Fibroblast of villous mesenchyme (primary cell): ENCODE measurements at places on chromosomes 3 and 15.

DNA sequence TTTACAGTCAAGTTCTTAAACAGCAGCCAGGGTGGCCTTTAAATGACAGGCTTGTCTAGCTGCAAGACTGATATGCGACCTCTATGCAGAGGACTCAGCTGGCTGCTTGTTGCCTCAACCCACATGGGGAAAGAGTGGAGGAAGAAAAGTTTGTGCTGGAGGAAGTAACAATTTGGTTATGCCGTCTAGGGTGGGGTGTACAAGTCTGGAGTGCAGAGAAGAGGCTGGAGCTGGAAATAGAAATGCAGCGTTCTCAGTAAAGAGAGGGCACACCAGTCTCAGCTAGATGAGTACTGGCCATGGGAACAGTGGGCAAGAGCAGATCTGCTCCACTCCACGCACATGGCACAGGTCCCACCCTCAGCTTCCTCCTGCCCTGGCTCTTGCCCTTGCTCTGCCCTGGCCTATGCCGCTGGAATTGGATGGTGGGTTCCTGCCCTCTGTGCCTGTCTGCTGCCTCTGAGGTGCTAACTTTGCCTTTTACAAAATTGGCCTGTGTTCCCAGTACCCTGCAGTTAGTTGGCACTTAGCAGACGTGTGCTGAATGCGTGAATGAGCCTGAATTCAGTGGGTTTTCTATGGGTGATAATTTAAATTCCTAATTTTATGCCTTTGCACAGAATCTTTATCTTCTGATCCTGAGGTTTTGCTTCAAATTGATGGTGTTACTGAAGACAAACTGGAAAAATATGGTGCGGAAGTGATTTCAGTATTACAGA lies 59.7 kb upstream of the FURIN start:
- DNase-seq = no peak

GRCh38 chr3:31305340-31305739 lies 227.4 kb upstream of the STT3B start:
- DNase-seq = no peak

GRCh38 chr3:169269005-169269404 lies 394.5 kb downstream of the MECOM start:
- no peak for DNase-seq

DNA sequence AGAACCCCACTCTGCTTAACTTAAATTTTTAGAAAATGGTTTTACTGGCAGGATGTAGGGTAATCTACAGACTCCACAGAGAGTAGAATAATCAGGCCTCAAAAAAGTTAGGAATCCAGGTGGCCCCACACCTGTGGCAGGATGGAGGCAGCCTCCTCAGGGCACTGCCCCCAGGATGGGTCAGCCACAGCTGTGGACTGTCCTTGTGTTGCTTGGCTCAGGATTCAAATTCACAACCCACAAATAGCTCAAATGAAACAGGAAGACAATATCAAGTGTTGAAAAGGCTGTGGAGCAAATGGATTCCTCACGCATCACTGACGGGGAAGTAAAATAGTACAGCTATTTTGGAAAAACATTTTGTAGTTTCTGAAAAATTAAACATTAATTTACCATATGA lies 36.8 kb upstream of the KY start:
- no peak for DNase-seq

GRCh38 chr3:141279077-141279967 lies 47.7 kb downstream of the PXYLP1 start:
- peak; percentile 27 for DNase-seq

GRCh38 chr15:91517491-91518200 lies 335.9 kb upstream of the SLCO3A1 start:
- no peak for DNase-seq

GRCh38 chr3:127337001-127337400 lies 49.2 kb upstream of the PRR20G start:
- DNase-seq = no peak

- no peak for DNase-seq
These were observed 152.2 kb downstream of the NR2E3 start for GRCh38 chr15:71962537-71962936.

DNA sequence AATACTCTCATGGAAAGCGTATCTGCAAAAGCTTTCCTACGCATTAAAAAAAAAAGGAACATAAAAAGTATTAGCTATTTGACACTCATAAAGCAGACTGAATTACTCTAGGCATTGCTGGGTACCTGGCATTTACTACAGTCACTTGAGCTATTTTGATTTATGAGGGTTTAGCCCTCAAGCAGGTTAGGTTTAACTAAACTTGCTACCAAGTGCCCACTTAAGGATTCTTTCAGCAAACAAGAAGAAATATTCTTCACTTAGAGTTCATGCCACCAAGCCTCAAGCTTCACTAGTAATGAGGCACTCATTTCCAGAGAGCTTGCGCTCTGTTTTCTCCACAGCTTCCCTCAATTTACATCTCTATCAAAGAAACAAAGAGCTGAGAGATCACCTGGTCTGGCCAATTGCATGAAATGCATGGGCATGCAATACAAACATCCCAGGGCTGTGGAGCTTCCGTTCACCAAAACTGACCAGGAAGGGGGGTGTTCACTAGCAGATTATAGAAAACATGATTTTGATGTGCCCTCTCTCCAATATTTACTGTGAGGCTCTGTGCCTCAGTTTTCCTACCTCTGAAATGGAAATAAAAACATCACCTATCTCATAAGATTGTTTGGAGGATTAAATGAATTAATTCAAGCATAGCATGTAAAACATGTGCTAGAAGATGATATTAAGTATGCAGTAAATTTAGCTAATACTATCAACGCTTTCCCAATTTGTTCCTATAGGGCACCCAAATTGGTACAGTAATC lies 217.3 kb downstream of the RORA start:
- DNase-seq = no peak

- no peak for DNase-seq
These were observed 706.6 kb downstream of the NR2F2 start for GRCh38 chr15:97037080-97037479.

GRCh38 chr15:74573987-74574386 lies 33.0 kb downstream of the ARID3B start:
- no peak for DNase-seq

DNA sequence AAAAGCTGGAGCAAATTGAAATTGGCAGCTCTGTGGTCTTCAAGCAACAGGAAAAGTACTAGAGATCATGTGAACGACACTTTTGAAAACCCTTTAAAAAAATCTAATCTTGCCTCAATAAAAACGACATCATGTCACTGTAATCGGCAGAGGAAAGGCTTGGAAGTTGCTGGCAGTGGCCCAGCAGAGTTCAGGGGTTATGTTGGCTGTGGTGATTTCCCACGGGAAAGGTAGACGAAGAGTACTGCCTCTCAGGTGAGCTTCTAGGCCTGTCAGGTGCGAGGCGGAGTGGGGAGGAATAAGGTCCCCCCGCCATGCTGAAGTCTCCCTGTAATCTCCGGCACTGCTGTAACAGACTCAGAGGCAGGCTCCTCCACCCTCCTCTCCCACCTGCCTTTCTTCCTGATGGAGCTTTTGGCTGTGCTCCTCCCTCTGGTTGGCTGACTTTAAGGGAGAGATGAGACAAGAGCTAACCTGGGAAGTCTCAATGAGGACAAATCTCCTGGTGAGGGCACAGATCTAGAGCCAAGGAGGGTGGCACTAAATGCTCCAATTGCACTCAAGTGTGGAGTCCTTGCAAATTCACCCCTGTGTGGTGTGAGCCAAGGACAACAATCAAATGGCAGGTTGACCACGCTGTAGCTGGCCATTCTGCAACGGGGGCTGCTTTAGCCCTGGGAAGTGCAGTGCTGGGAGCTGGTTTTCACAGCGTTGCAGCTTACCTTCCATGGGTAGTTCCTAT lies 18.7 kb upstream of the HES1 start:
- DNase-seq = no peak

GRCh38 chr3:140292684-140293083 lies 357.7 kb downstream of the CLSTN2 start:
- peak; percentile 65 for DNase-seq

DNA sequence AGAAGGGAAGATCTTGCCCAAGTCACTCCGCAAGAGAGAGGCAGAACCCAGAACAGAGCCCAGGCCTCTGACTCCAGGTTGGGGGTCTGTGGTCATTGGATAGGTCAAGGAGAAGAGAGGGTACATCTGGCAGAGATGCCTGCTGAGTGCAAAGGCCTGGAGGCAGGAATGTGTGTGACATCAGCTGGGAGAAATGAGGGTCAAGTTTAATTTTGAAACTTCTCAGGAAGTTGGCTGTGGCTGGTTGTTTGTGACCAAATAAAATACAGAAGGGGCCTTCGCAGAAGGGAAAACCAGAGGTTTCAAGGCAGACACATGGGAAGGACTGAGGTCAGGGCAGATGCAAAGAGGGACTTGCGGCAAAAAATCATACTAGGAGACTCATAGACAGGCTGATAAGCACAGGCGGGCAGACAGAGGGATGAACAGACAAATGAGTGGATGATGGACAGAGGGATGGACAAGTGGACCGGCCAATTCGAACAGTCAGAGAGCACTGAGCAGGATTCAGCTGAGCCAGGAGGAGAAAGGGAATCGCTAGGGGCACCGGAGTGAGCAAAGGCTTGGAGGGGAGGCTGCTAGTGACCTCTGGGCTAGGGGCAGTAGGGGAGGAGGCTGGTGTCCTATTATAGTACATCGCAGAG lies 28.8 kb upstream of the CACNA2D2 start:
- no peak for DNase-seq

- peak; percentile 53 for DNase-seq
These were observed 21.4 kb downstream of the IRAK2 start for GRCh38 chr3:10185804-10186762.

- no peak for DNase-seq
These were observed 876.0 kb downstream of the EPHA3 start for GRCh38 chr3:89983449-89983848.

- peak; percentile 88 for DNase-seq
These were observed 213.7 kb downstream of the PDCD6IP start for GRCh38 chr3:34012102-34012461.

- no peak for DNase-seq
These were observed 24.5 kb downstream of the SEMA3G start for GRCh38 chr3:52420388-52420787.
